Neuronal stem cell (in vitro differentiated cells): ENCODE measurements at places on chromosomes 6 and 20.

DNA sequence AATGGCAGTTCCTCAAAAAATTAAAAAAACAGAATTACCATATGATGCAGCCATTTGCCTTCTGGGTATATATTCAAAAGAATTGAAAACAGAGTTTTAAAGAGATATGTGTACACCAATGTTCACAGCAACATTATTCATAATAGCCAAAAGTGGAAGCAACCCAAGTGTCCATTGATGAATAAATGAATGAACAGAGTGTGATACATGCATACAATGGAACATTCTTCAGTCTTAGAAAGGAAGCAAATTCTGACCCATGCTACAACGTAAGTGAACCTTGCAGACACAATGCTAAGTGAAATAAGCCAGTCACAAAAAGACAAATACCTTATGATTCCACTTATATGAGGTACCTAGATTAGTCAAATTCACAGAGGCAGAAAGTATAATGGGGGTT is 34.7 kb upstream of the YWHAB start:
- no peak for DNase-seq

- DNase-seq = no peak
Observed at GRCh38 chr20:872855-873520, 39.5 kb downstream of the FAM110A start.

DNA sequence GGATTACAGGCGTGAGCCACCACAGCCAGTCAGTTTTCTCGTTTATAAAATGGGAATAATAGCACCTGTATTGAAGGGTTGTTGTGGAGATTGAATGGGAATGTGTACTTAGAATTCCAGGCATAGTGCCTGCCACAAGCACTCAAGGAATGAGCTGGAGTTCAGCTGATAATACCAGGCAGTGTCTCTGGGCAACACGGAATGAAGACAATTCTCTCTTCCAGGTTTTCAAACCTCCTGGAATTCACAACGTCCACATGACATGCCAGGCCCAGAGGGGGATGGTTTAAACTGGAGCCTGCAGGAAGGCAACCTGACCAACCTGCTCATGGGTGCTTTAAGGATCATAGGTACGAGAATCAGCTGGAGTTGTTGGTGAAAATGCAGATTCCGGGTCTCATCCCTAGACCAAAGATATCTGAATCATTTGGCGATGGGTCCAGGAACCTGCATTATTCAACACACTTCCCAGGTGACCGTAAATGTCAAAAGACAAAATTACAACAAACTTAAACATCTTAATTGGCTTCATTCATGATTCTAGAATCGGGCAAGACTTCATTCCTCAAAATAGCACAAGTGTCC is 1.9 kb upstream of the PTPN1 start:
- no peak for DNase-seq

- DNase-seq = peak; percentile 20
Observed at GRCh38 chr6:139370283-139370998, 4.0 kb downstream of the CITED2 start.

DNA sequence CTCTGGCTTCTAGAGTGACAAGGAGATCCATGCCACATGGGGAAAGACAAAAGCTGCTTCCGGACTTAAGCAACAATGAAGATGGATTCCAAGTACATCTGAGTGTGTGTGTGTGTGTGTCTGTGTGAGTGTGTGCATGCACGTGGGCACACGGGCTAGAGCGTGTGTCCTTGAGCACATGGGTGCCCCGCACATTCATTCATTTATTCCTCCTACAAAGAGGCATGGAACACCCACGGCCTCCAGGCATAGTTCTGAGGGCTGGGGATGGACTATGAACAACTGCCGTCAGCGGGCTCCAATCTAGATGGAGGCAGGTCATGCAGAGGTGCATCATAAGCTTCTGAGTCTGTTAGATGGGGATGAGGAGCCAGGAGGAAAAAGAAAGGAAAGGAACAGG is 49.1 kb downstream of the GRM4 start:
- DNase-seq = no peak

GRCh38 chr6:36598739-36599318 is 4.7 kb downstream of the SRSF3 start:
- DNase-seq = no peak

DNA sequence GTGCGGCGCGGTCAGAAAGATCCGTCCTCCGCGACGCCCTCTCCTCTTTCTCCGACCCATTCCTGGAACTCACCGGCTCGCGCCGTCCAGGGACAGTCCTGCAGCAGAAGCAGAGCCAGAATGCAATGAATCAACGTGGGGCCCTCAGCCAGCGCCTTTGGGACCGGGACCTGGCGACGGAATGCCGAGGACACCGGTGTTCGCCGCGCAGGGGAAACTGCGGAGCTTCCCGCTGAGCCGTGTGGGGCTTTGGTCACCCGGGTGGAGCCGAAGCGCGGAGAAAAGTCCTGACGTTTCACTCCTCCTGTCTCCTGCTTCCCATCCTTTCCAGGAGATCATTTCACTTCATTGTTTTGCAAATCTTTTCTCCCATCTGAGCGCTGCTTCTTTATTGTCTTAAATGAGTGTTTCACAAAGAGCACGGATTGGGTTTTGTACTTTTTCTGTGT is 26.5 kb downstream of the ULBP1 start:
- DNase-seq = no peak

GRCh38 chr6:94845742-94846141 is 731.6 kb upstream of the MANEA start:
- no peak for DNase-seq

- DNase-seq = no peak
Observed at GRCh38 chr6:36912586-36912985, 26.8 kb downstream of the C6orf89 start.

GRCh38 chr6:160378882-160379281 is 30.7 kb downstream of the SLC22A3 start:
- DNase-seq = no peak

DNA sequence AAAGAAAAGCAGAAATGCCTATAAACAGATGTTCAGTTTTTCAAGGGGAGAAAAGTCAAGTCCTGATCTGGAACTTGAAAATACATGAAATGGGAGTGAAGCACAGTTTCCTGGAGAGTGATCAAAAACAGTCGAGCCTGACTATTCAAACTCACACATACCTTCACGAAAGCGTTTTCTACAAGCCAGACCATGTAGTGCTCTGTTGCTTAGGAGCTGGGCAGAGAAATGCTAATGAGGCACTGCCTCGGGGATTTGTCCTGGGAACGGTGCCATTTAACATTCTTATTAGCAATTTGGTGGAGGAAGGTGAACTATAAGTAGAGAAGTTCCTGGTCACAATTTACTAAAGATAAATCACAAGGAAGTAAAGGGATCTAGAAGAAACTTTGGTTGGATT is 5.9 kb downstream of the NHSL1 start:
- DNase-seq = no peak

DNA sequence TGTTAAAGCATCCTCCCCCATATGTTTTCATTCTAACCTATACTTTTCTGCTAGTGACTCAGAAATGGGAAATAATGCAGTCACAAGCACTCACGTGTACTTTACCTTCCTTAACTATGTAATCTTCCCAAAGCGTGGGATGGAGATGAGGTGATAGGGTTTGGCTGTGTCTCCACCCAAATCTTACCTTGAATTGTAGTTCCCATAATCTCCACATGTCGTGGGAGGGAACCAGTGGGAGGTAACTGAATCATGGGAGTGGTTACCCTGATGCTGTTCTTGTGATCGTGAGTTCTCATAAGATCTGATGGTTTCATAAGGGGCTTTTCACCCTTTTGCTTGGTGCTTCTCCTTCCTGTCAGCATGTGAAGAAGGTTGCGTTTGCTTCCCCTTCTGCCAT is 35.4 kb downstream of the AGPAT4 start:
- DNase-seq = no peak

GRCh38 chr6:125339653-125340052 is 37.9 kb upstream of the HDDC2 start:
- DNase-seq = no peak

DNA sequence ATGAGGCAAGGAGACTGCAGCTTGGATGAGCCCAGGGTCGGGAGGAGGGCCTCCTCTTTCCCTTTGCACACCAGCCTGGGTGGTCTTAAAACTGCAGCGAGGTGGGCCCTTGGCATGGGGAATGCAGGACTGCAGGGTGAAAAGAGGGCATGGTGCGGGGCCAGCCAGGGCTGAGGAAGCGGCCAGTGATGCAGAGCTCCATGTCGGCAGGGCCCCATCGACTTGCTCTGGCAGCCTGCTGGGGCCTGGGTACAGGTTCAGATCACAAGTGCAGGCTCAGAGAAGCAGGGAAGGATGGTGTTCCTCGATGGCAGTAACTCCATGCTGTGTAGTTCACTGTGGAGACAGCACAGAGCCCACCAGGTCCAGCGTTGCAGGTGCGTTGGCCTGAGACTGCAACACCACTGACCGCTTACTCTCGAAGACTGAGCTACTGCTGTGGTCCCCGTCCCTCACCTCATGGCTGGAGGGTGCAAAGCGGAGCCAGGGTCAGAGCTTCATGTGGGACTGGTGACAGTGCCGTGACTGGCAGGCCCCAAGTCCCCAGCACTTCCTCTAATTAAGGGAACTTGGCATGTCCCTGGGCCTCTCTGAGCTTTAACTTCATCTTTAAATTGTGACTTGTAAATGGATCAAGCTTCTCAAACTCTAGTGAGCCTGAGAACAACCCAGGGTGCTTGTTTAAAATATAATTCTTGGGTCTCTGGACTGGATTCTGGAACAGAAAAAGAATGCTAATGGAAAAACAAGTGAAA is 223.2 kb downstream of the SYNDIG1 start:
- no peak for DNase-seq

GRCh38 chr20:21656308-21657067 is 49.0 kb upstream of the PAX1 start:
- DNase-seq = no peak

DNA sequence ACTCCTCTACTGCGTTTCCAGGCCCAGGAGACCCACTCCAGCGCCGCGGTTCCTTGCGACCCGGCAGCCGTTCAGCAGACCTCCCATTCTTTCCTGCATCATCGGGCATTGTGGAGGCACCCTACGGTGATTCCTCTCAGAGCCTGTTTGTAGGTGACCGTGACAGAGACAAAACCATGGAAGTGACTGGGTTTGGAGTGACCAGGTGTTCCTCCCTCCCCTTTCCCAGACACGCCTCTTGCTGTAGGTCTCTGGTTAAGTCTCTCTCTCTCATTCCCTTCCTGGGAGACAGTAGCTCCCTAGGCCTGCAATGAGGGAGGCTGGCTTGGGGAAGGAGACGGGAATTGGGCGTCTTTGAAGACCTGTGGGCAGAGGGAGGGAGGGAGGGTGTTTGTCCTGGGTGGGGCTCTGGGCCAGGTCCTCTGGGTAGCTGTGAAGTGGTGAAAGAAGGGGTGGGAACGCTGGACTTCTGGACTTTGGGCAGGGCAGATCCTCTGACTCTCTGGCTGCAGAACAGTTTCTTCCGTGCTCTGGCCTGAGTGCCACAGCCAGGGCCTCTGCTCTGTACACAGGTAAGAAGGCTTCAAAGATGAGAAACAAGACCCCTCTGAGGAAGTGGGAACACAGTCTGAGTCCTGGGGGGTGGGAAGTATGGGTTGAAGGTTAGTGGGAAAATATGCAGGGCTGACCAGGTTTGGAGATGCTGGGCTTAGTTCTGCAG is 763 bp downstream of the KLC4 start:
- DNase-seq = no peak

DNA sequence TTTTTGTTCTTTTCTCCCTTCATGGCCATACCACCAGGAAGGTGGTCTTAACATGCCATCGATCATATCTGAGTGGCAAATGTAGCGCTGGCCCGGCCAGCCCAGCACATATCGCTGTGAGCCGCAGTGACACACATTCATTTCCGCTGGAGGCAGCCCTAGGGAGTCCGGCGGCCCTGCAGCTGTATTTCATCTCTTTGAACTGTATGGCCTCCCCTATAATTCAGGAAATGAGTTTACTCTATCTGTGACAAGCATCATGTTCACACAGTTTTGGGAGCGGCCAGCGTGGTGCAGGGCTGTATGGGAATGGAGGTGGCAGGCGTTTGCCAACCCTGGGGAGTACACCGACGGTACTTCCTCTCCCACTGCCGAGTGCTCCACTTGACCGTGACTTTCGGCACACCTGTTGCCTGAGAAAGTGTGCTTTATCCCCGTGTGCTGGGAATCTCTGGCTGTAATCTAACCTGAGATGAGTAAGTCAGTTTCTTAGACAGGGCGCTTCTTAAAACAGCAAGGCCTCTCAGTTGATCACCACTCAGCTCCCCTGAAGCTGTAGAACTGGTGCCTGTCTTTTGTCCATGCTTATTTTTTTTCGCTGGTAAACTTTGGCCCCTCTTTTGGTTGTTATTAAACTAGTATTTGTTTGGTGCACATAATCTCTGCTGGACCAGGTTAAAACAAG is 257.1 kb upstream of the TAB2 start:
- DNase-seq = no peak

DNA sequence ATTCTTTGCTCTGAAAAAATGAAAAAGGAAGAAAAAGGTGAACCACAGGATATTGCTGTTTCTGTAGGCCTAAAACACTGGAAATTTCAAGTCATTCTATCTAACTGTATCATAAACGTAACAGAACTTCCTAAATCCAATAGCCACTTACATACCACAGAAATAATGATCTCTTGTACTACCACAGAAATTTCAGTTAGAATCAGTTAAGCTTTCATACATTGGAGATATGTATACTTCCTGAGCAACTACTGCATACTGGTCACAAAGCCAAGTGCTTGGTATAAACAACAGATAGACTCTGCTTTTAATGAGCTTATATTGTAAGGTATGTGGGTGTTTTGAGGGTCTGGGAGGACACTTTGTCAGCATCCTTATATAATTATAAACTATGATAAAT is 38.6 kb downstream of the VTA1 start:
- no peak for DNase-seq

DNA sequence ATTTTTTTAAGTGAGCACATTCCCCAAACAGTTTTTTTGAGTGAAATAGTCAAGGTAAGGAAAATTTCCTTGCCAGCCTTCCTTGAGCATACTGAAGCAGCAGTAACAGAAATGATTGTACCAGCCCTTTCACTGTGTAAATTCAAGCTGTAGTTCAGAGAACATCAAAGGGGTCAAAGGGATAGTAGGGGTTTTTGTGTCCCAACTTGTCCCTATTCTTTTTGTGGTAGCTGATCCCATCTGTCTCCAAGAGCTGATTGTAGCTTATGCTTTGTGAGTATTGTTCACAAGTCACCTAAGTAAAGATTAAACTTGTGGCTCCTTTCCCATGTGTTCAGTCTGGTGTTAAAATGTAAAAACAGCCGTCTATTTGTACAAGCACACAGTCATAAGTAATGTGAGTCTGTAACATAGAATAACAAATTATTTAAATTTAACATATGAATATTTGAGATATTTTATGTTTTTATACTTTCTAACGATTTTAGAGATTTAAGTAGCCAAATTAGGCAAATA is 185.0 kb downstream of the CENPW start:
- peak; percentile 38 for DNase-seq

GRCh38 chr20:23289249-23289648 is 61.3 kb upstream of the NXT1 start:
- no peak for DNase-seq

DNA sequence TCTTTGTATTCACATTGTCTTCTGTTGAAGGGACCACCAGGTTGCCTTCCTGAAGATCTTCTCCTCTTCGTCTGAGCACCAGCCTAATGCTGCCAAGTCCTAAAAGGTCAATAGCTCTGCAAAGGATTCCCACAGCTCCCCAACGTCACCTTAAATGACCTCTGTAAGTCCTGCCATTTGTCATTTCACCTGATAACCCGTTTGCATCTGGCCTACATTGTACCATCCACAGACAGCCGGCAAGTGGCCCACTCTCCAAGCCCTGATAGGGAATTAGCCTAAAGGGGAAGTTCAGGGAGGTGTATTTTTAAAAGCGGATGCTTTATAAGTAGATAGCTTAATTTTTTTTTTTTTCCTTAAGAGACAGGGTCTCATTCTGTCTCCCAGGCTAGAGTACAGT is 127.8 kb downstream of the ZMYND8 start:
- DNase-seq = no peak

GRCh38 chr6:11139051-11139960 is 27.8 kb upstream of the ERVFRD-1 start:
- no peak for DNase-seq
